NCI-H345 (cell line): ENCODE measurements at places on chromosomes 16 and 17.

- DNase-seq: peak; percentile 13
These were observed at the start of gene PRSS53 for GRCh38 chr16:31088459-31089183. Gene PRSS53 (minus strand): TSS chr16:31088943. CDS start chr16:31088809, 134 bp downstream.

DNA sequence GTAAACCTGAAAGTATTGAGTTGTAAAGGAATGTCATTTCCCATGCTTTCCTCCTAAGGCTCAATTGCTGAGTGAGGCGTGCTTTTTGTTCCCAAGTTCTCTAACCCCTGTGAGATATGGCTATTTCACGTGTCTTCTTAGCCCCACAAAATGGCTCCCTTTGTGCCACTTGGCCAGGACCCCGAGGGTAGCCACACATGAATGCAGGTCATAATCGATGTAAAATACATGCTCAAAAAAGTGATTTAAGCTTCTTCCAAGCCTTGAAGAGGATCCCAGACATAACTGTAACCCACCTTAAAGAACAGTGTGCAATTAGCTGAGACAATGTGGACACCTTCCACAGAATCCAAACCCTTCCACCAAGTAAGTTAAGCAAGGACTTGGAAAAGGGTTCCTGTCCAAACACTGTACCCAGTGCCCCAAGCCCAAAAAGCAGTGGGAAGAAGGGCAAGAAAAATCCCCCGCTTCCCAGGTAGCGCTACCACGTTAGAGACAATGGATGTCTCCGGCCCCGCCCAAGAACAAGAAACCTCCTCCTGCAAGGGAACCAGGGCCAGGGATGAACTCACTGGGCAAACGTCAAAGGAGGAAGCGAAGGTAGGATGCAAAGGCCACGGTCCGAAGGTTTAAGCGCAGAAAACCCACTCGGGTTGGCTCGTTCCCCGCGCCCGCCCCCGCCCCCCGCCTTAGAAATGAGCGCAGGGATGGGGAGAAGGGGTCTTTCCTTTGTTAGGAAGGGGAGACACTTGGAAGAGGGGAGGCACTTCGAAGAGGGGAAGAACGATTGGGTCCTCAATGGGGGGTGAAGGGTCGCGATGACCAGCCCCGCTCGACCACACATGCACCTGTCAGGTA lies 1.2 kb downstream of the JPT1 start:
- peak; percentile 36 for DNase-seq

GRCh38 chr16:4743226-4743878 lies 9.0 kb downstream of the DNAAF8 start:
- DNase-seq: no peak

GRCh38 chr16:13060932-13061331 lies 159.5 kb downstream of the SHISA9 start:
- DNase-seq: no peak

DNA sequence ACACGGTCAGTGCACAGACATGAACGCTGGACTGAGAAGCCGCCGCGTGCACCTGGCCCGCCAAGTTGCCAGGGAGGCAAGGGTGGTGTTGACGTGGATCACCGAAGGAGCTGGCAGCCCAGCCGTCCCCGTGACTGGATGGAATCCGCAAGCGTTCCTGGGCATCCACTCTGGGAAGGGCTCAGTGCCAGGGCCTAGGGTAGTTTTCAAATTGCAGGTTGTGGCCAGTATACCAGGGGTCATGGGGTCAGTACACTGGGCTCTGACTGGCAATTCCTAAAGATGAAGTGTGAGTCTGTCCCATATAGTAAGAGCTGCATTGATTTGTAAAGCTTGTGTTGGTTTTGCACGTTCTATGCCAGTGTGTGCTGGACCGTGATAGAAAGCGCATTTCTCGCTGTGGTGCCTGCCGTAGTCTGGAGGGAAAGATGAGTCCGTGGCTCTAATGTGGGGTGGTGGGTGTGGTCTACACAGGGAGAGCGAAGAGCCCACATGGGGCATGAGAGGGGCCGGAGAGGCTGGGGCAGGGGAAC lies 21.1 kb upstream of the METRNL start:
- no peak for DNase-seq

DNA sequence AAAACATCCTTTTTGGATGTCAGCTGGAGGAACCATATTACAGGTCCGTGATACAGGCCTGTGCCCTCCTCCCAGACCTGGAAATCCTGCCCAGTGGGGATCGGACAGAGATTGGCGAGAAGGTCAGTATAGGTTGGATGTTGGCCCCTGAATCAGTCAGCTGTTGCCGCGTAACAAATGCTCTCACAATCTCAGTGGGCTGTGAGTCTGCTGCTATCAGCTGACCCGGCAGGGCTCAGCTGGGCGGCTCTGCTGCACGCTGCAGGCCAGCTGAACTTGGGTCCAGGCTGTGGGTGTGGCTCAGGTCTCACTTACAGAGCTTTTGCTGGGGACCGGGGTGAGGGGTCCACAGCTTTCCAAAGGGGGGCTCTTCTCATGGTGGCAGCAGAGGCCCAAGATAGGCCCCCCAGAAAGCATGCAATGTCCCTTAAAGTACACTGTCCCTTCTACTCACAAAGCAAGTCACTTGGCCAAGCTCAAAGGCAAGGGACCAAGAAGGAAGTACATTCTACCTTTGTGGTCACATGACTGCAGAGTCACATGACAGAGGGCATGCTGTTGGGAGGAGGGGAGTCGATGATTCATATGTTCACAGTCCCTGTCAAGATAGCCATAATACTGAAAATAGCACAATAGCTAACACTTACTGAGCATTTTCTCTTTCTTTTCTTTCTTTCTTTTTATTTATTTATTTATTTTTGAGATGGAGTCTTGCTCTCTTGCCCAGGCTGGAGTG lies 134.2 kb downstream of the ABCC1 start:
- DNase-seq: no peak

DNA sequence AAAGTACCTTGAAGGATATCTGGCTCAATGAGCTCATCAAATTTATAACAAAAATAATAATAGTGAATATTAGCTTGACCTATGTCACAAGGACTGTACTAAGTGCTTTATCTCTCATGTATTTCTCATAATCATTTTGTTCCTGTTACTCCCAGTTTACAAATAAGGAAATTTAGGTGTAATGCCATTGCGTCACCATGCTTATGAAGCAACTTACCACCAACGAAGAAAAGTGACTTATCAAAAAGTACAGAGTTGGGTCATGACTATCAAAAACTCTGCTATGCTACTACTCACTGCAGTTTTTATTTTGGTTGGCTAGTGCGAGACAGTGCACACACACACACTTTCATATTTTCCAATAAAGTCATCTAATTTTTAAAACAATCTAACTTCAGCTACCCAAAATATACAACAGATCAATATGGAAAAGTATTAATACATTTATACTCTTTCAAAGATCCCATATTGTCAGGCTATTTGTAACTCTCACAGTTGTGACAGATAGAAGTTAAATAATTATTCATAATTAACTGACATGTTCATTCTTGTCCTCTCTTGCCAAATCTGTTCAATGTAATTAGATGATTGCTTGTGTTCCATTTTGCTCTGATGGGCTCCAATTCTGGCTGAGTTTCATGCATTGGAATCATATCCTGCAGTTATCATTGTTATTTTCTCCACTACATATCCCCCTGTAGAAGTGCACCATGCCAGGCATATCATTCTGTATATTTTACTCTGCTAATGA lies 119.4 kb downstream of the KCNJ2 start:
- DNase-seq: no peak

- DNase-seq: no peak
These were observed 1.6 kb downstream of the CHD9 start for GRCh38 chr16:53056392-53056881.

- no peak for DNase-seq
These were observed 1280.3 kb downstream of the CDH8 start for GRCh38 chr16:60755907-60756306.

- no peak for DNase-seq
These were observed 32.2 kb upstream of the BRD7 start for GRCh38 chr16:50400967-50401348.

DNA sequence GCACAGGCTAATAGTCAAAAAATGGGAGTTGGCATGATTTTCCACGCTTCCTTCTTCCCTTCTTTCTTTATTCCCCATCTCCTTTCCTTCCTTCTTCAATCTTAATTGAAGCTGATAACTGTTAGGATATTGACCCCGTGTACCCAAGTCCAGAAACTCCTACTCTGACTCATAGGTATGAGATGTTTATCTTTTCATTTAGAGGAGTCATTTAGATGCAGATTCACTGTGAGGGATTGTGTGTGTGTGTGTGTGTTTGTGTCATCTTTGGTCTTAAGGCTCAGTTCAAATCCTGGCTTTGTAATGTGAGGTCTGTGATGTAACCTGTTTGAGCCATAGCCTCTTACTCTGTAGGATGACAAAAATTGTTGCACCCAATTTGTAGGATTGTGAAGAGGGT lies 332.0 kb upstream of the MAF start:
- no peak for DNase-seq

GRCh38 chr17:5510771-5511170 lies 24.4 kb downstream of the MIS12 start:
- DNase-seq: no peak

GRCh38 chr17:46974086-46974485 lies 5.0 kb downstream of the RPRML start:
- peak; percentile 43 for DNase-seq

GRCh38 chr17:34758316-34758715 lies 178.9 kb downstream of the TMEM132E start:
- no peak for DNase-seq

DNA sequence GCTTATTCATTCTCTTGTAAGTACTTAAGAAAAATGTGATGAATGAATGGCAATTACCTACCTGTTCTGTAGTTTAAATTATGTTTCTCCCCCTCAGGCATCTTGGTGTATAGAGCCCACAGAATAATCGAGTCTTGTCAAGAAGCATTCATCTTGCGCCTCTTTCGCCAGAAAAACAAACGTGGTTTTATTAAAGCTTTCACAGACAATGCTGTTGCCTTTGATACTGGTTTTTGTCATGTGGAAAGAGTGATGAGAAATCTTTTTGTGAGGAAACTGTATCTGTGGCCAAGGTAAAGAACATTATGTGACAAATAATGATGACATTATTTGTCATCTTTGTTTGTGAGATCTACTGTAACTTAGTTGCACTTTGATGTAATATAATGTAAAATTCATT lies 6.5 kb downstream of the ERCC4 start:
- no peak for DNase-seq

GRCh38 chr16:89195521-89196171 lies 4.7 kb downstream of the SLC22A31 start:
- no peak for DNase-seq

GRCh38 chr17:47066095-47066494 lies 87.0 kb upstream of the RPRML start:
- DNase-seq: no peak

GRCh38 chr16:50549561-50549915 lies 1.3 kb downstream of the NKD1 start:
- no peak for DNase-seq
